Fibroblast of skin of right biceps (primary cell): ENCODE measurements at places on chromosomes 4 and X.

GRCh38 chrX:9352243-9352642, 112.6 kb upstream of the TBL1X start:
- DNase-seq = no peak

DNA sequence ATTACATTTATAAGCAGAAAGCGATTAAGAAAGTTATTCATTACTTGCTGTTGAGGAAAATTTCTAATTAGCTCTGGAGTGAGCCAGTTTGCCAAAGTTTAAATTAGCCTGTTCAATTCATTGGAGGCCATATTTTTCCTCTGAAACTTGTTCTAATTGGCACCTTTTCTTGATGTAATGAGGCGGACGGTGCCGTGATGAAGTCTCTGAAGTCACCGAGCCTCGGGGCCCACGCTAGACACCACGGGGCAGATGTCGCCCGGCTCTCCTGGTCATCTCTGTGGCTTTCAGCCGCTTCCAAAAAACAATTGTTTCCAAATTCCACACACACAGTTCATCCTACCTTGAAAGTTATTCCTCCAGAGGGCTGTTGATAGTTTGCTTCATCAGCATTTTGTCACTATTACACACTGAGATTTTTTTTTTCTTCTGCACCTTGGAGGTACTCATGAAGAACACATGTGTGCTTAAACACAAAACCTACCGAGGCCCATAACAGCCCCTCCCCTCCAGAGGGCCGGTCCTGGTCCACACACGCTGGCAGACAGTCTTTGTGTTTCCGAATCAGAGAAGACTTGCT, 3.9 kb upstream of the CTAG2 start:
- no peak for DNase-seq

DNA sequence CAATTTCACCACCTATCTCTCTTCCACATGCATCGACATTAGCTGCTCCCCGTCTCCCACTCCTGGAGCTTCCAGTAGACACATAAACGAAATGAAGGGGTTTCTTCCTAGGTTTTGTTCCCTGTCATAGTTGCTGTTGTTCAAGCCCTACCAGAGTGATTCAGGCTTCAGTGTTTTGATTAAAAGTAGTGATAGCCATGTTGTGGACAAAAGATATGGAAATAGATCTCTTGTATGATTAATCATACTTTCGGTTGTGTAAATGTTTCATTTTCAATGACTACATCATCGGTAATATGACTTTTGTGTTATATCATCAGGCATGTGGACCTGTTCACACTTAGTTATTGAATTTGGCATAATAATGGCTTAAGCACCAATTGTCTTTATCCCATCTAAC, 96.5 kb upstream of the KLF3 start:
- DNase-seq = no peak

GRCh38 chr4:113478032-113478431, 283.5 kb downstream of the CAMK2D start:
- DNase-seq = no peak
